Posterior cingulate gyrus (tissue), 11 donors: ENCODE measurements at places on chromosomes 4 and X.

GRCh38 chrX:141183000-141183399 is 6.1 kb upstream of the LDOC1 start:
- DNase-seq = no peak

- no peak for DNase-seq
Measured at GRCh38 chrX:48835524-48836329, at the start of gene PCSK1N. Gene PCSK1N, minus strand, starts transcription at chrX:48835610. Its CDS starts 78 bp downstream, at chrX:48835532.

GRCh38 chr4:90159193-90159592 is 32.0 kb downstream of the CCSER1 start:
- no peak for DNase-seq

- DNase-seq = no peak
Measured at GRCh38 chr4:102537269-102537668, 36.1 kb downstream of the NFKB1 start.

- no peak for DNase-seq
Measured at GRCh38 chrX:25737540-25737939, 400.6 kb upstream of the MAGEB18 start.

GRCh38 chrX:7139202-7140081 is 8.1 kb upstream of the STS start:
- no peak for DNase-seq
